ENCODE measurements at places on chromosomes 11 and 22.

DNA sequence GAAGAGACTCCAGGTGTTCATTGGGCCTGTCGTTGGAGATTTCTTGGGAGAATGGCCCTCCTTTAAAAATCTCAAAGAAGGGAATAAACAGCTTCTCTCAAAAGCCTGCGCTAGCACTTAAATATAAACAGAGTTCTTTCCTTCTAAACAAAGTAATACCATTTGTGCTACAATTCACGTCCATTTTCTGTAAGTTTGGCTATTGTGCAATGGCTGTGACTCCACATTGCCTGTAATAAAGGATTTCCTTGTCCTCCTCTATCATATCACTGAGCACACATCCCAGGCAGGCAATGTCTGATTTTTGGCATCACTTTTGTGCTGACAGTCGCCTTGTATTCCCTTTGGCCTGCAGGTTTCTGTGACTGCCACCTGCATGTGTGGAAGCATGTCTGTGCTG is 4.9 kb upstream of the ADAMTS8 start:
- no peak for DNase-seq

DNA sequence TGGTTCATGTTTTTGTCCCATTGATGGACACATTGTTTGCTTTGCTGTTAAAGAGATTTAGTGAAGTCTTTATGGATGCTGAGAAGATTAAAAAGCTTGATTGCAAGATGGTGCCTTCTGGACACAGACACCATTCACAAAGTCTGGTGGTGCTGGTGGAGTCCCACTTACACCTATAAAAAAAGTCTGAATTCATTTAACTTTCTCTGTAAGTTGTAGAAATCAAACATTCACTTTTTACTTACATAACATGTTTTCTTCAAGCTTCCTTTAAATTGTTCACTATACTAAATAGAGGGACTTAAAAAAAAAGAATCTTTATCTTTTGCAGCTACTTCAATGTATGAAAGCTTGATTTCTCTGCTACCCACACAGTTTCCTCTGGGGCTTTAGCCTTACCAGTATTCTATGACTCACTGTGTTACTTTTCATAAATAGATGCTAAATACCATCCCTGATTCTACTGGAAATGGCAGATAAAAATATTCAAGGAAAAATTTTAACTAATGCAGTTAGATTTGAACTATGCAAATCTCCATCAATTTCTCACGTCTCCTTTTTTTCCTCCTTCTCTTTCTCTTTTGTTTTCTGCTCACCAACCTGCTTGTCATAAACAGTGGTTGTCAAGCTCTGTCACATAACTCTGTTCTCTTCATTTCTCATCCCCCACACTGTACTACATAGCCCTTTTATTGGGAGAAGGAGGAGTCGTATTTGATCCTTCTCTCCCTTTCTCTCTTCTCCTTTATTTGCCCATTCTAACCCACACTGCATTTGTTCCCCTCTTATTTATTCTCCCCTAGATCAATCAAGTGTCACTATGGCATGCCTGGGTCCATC is 89.7 kb downstream of the FAM76B start:
- DNase-seq = no peak

- DNase-seq = no peak
These were observed 88.9 kb downstream of the RRM1 start for GRCh38 chr11:4183410-4184057.

- peak; percentile 89 for DNase-seq
These were observed 469.5 kb downstream of the SOX6 start for GRCh38 chr11:15886866-15887265.

GRCh38 chr11:124776865-124777645 is 15.0 kb upstream of the ESAM start:
- no peak for DNase-seq

DNA sequence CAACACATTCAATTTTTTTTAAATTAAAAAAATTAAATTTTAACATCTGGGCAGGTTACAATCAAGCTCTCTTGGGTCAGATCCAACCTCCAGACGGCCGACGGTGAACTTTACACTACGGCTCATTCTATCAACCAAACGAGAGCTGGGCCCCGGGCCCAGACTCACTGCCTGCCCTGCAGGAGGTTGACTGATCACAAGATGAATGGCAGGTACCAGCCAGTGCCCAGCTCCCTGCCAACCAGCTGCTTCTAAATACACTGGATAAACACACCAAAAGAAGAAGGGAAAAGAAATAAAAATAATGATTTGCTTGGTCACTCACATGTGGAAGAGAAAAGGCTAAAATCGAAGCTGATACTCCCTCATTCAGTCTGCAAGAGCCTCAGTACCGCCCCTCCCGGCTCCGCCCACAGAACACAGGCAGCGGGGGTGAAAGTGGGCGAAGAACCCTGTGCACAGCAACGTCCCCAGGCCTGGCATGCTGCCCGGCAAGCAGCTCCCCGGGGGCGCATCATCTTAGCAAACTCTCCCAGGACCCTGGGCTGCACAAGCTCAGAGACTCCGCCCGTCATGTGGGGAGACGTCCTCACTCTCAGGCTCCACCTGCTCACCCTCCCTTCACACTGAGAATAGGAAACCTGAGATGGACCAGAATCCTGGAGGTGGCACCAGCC is 303.4 kb downstream of the SHANK2 start:
- no peak for DNase-seq

- DNase-seq = no peak
These were observed 817 bp downstream of the PANX3 start for GRCh38 chr11:124612045-124612444.

GRCh38 chr11:93114304-93114703 is 83.5 kb downstream of the SLC36A4 start:
- DNase-seq = no peak

GRCh38 chr22:29044657-29045176 is 16.9 kb downstream of the C22orf31 start:
- DNase-seq = no peak

GRCh38 chr11:94832604-94833235 is 64.6 kb downstream of the AMOTL1 start:
- DNase-seq = no peak

- DNase-seq = no peak
These were observed 908 bp downstream of the CABP2 start for GRCh38 chr11:67522338-67522737.

DNA sequence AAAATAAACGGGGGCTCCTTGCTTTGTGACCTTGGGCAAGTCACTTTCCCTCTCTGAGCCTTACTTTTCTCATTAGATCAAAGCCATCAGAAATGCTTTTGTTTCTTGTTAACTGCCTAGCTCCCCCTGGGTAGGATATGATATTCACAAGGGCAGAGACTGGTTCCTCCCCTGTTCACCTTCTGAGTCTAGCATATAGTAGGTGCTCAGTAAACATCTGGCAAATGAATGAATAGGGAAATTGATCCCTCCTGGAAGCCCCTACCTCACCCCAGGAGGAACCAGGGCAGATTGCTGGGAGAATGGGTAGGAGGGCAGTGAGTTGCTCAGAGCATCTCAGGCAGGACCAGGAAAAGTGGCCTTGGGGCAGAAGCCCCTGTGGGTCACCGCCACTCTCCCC is 6.6 kb upstream of the SAC3D1 start:
- no peak for DNase-seq

- no peak for DNase-seq
These were observed 15.9 kb downstream of the CCDC82 start for GRCh38 chr11:96373826-96374225.

DNA sequence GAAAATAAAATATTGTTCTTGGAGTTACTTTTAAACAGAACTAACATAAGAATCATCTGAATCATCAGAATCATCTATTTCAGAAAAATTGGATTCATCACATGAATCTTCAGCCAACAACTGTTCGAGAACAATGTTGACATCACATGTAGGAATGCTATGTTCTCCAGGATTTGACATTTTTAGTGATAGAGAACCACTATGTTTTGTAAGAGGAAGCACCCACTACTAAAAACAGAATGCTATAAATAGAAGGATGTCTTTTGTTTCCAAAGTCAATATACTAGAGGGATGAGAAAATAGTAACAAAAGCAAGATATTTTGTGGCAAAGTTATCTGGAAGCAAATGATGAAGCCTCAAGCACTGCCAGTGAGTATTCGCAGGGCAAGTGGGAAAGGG is 263.4 kb upstream of the DDI1 start:
- no peak for DNase-seq

DNA sequence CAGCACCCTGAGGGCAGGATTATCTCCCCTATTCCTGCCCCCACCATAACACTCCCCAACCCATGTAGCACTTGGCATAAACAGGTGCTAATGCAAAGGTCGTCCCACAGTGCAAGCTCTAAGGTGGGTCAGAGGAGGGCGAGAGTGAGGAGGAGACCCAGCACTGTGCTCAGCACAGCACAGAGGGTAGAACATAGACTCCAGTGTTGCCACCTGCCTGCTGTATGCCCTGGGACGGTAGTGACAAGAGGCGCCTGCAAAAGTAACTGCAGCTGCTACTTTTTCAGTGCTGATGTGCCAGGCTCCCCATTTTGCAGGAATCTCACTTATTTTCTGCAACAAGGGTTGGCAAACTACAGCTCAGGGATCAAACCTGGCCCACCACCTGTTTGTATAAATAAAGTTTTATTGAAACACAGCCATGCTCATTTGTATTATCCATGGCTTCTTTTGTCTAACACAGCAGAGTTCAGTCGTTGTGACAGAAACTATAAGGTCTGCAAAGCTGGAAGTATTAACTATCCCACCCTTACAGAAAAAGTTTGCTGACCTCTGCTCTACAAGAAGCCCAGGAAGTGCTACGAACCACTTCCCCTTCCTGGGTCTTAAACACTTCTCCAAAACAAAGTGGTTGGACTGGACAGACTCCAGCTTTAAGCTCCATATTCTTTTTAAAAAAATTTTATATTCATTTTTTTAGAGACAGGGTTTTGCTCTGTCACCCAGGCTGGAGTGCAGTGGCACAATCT is 16.9 kb upstream of the CDC42BPG start:
- no peak for DNase-seq

DNA sequence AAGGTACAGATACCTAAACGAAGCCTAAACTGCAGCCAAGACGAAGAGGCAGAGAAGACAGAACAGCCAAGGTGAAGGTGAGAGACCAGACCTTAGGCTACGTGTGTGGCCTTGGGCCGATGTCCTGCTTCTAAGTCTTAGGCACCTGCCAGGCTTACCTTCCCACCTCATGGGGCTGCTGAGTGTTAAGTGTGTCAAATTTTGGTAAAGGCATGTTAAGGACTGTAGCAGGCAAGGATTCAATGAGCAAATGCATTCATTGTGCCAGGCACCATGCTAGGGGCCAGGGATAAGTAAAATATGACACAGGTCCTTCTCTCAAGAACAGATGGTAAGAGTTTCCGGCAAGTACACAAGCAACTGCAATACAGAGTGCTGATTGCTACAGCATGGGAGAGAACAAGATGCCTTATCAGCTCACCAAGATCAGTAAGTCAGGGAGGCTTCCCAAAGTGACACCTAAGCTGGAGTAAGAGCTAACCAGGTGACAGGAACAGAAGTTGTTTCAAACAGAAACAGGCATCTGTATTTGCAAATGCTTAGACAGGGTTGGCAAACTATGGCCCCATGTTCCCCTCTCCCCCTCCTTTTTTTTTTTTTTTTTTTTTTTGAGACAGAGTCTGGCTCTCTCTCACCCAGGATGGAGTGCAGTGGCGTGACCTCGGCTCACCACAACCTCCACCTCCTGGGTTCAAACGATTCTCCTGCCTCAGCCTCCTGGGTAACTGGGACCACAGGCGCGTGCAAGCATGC is 46.7 kb downstream of the CLTCL1 start:
- no peak for DNase-seq

GRCh38 chr11:62400281-62400680 is 18.6 kb upstream of the SCGB1A1 start:
- DNase-seq = no peak

DNA sequence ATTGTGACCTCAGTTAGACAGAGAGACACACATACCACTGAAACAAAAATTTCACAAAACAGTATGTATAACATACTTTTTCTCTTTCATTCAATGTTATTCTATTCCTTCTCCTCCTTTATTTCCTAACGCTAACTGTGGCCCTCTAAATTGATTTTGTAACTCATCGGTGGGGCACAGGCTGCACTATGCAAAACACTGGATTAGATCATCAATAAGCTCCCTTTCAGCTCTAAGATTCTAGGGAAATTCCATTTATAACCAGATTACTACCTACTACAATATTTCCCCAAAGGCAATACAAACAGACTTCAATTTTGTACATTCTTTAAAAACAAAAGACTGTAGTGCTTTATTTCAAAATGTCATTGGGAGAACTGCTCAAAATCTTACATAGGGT is 6.1 kb downstream of the FJX1 start:
- DNase-seq = no peak

DNA sequence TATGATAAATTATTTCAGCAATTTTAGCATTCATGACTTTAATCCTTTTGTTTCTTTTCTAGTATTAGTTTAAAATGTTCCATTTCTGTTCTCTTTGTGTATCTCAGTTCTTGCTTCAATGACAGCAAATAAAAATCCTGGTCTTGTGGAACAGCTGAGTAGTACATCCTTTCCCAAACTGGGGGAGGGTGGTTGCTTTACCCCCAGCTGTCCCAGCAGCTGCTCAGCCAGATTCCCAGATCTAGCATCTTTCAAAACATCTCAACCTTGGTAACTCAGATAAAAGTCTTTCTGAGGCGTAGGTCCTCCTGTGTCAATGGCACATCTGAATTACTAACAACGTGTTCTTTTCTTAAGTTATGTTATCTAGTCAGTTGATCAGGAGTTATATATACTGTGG is 72.2 kb upstream of the GRK2 start:
- no peak for DNase-seq

- no peak for DNase-seq
These were observed 1.3 kb upstream of the ZBTB16 start for GRCh38 chr11:114058026-114058706.

GRCh38 chr11:30422447-30423278 is 99.8 kb downstream of the ARL14EP start:
- no peak for DNase-seq

DNA sequence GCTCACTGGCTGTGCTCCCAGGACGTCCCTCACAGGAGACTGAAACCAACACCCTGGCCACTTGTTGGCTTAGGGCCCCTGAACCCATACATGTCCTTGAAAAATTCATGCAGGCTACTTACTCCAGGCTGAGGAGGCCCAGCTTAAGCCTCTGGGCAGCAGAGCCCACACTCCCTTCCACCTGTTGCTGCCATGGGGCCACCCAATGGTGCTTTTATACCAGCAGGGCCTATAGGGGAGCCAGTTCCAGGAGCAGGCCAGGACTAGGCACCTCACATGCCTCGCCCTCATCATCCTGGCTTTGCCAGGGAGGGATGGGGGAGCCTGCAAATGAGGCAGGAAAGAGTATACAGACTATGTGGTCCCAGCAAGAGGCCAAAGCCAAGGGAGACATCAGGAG is 181.7 kb upstream of the NECTIN1 start:
- no peak for DNase-seq

- DNase-seq = no peak
These were observed 163.6 kb downstream of the ST3GAL4 start for GRCh38 chr11:126518972-126519690.

- DNase-seq = no peak
These were observed 45.2 kb downstream of the FAT3 start for GRCh38 chr11:92269841-92270240.

DNA sequence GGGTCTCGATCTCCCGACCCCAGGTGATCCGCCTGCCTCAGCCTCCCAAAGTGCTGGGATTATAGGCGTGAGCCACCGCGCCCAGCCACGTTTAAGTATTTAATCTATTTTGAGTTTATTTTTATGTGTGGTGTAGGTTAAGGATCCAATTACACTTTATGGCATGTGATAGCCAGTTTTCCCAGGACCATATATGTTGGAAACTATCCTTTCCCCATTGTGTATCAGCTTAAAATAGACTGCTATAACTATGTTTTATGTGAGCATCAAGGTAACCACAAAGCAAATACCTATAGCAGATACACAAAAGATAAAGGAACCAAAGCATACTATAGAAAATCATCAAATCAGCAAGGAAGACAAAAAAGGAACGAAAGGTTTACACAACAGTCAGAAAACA is 42.4 kb downstream of the TTC28 start:
- DNase-seq = no peak
